ENCODE measurements at places on chromosomes 4 and X. TPM values are rescaled to one million over a fixed set of nuclear protein-coding genes. Genes with fewer than 3 reads are reported as not detected.

GRCh38 chr4:124955476-124955875 is 242.9 kb upstream of the ANKRD50 start:
- DNase-seq: no peak

DNA sequence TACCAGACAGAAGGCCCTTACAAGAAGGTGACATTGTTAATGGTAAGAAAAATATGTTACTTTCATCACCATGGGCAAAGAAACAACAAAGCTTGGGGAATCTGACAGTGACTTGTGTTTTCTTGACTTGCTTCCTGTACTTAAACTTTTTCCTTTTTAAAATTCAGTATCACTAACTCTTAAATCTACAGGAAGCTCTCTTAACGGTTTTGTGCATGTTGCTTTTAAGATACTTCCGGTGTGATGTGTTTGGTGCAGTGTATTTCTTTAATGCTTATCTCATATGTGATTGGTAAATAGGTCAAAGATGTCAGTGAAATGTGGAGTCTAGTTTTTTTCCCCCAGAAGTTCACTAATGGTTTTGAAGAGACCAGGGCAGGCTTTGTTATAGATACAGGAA is 45.2 kb downstream of the ADH5 start:
- DNase-seq: no peak

DNA sequence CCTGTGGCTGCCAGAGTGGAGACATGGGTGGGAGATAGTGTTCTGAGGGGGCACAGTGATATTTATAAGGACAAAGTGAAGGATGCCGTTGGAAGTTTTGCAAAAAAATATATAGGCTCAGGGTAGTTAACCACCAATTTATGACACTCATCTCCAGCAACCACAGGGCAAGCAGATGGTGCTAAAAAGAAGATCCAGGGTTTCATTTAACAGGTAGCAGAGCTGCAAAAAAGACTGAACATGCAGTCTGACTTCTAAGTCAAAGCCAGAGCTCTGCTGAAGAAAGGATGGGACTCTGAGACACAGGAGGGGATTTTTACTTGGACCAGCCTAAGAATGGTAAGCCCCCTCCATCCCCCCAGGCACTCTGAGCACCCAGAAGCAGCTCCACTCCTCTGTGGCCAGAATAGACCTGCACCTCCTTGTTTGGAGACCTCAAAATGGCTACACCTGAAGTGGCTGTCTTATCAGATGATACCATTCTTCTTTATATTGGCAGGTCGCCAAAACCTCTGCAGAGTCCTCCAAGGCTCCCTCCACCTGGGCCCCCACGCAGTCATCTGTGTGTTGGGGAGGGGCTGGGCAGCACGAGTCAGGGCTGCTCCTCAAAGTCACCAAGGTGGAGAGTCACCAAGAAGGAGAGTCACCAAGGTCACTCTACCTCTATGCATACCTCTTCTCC is 161.4 kb upstream of the FAM9B start:
- no peak for DNase-seq

DNA sequence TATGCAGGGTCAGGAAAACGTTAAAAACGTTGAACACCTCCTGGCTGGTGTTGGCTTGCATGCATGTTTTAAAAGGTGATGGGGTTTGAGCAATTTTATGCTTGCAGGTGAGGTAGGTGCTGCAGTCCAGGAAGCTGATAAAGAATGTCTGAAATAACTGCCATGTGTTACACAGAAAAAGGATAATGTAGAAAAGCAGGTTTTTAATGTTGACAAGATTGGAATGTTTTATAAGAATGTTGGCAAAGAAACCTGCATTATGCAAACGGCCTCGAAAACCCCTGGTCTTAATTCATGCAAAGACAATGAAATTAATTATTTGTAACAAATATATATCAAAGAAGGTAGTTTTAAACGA is 723.7 kb upstream of the AGA start:
- no peak for DNase-seq

GRCh38 chrX:12970691-12971202 is 4.2 kb upstream of the TMSB4X start:
- no peak for DNase-seq

GRCh38 chr4:54062392-54062791 is 2.0 kb downstream of the CHIC2 start:
- DNase-seq: no peak

GRCh38 chr4:107736037-107736436 is 16.0 kb upstream of the PAPSS1 start:
- DNase-seq: no peak

DNA sequence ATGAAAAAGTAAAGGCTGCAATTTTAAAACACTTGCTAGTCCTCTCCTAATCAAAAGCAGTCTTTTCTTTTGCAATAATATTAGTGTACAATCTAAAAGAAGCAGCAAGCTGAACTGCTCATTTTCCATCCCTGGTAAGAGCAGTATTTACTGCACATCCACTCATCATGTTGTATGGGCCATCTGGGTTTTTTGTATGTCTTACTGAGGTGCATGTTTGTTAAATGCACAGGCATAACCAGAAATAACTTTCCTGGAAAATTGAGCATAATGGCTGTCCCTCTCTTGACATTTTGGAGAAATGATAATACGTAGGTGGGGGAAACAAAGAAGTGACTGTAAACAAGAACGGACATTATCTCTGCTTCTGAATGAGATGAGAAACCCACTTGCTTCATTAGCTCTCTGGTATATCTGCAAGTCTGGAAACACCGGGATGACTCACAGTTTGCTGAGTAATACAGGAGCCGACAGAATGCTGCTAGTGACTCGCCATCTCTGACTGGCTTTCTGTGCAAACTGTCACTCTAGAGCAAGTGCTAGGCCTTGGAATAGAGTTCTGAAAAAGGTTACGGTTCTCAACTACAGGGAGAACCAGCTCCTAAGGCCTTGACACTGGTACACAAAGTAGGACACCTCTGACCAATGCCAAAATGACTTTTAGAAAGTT is 85.7 kb upstream of the MTM1 start:
- DNase-seq: peak; percentile 11

GRCh38 chrX:115504167-115504566 is 56.8 kb upstream of the PLS3 start:
- DNase-seq: no peak

The TKTL2 gene
- polyA plus RNA-seq: not detected
